ENCODE measurements at places on chromosomes 3 and 15.

GRCh38 chr3:158492685-158493084 is 78.3 kb upstream of the MLF1 start:
- DNase-seq = no peak
- H3K27me3 ChIP-seq = no peaks in the 10 kb centered on the region

GRCh38 chr3:167054926-167055325 is 325.2 kb downstream of the ZBBX start:
- no peak overlapping the region for H3K4me3 ChIP-seq
- no peaks in the 10 kb centered on the region for H3K27me3 ChIP-seq

- H3K4me3 ChIP-seq = no peak overlapping the region
- no peak overlapping the region for H3K27ac ChIP-seq
- H3K36me3 ChIP-seq = peaks cover 10% of the 10 kb centered on the region
- no peak for DNase-seq
Measured at GRCh38 chr15:58924327-58924726, 9.2 kb downstream of the SLTM start.

- H3K36me3 ChIP-seq = no peaks in the 10 kb centered on the region
- no peak overlapping the region for H3K27ac ChIP-seq
- DNase-seq = no peak
- no peak overlapping the region for H3K4me3 ChIP-seq
Measured at GRCh38 chr3:97927704-97928103, 44.5 kb downstream of the RIOX2 start.

- no peaks in the 10 kb centered on the region for H3K27me3 ChIP-seq
- no peak overlapping the region for H3K4me3 ChIP-seq
- H3K4me1 ChIP-seq = no peaks in the 10 kb centered on the region
- DNase-seq = no peak
- H3K27ac ChIP-seq = no peak overlapping the region
Measured at GRCh38 chr15:36914960-36915808, 185.2 kb downstream of the MEIS2 start.

GRCh38 chr3:50652709-50653108 is 22.0 kb upstream of the DOCK3 start:
- no peaks in the 10 kb centered on the region for H3K27me3 ChIP-seq
- DNase-seq = peak; percentile 18
- H3K27ac ChIP-seq = no peak overlapping the region
- no peaks in the 10 kb centered on the region for H3K36me3 ChIP-seq
- H3K4me3 ChIP-seq = no peak overlapping the region
- H3K4me1 ChIP-seq = no peaks in the 10 kb centered on the region

DNA sequence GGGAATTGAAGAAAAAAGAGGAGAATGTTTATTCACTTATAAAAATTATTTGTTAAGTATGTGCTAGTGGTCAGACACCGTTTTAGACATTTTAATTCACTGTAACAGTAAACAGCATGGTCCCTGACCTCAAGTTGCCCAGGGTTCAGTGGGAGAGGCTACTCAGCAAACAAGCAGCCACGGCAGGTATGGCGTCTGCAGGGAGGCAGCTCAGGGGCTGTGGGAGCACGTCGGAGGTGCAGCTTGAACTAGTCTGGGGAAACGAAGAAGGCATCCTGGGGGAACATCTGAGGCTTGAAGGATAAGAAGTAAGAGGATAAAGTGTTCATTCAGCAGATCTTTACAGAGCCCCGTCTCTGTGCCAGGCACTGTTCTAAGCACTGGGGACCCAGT is 66.0 kb downstream of the CRTC3 start:
- DNase-seq = no peak
- no peaks in the 10 kb centered on the region for H3K36me3 ChIP-seq
- no peak overlapping the region for H3K4me3 ChIP-seq
- no peaks in the 10 kb centered on the region for H3K27me3 ChIP-seq

DNA sequence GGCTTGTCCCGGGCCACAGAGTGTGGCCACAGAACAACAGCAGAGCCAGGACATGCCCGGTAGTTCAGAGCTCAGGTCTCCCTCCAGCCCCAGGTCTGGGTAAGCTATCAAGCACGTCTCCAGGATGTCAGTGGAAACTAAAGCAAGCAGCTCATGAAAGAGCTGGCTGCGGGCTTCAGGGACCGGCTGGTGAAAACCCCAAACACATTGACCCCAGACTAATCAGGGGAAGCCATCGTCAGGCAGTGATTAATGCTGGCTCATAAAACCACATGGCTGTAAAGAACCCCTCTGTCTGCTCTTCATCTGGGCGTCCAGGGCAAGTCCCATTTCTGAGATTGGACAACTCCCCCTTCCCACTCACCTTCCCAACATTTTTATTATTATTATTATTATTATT is 37.8 kb downstream of the LMCD1 start:
- no peak for DNase-seq
- no peaks in the 10 kb centered on the region for H3K36me3 ChIP-seq
- no peak overlapping the region for H3K4me3 ChIP-seq
- H3K4me1 ChIP-seq = no peaks in the 10 kb centered on the region

DNA sequence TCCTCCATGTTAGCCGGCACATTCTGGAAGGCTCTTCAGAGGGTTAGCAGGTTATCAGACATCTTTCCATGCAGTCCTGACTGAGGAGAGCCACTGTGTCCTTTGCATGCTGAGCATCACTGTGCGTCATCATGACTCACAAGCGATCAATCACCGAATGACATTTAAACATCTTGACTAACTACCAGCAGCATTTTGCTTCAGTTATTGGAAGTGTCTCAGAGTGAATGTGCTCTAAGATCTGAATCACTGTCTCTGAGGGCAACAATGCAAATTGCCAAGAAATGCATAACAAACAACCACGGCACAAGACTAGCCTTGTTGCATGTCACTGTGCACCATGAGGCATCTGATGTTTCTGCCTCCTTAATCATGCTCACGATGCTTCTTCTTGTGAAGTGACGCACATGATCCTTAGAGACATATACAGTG is 18.3 kb upstream of the ATP8B4 start:
- no peak for DNase-seq
- no peak overlapping the region for H3K4me3 ChIP-seq
- H3K36me3 ChIP-seq = no peaks in the 10 kb centered on the region
- H3K27ac ChIP-seq = no peak overlapping the region

All from naive thymus-derived CD4-positive, alpha-beta T cell (primary cell).